ENCODE measurements at places on chromosomes 7 and 10.

DNA sequence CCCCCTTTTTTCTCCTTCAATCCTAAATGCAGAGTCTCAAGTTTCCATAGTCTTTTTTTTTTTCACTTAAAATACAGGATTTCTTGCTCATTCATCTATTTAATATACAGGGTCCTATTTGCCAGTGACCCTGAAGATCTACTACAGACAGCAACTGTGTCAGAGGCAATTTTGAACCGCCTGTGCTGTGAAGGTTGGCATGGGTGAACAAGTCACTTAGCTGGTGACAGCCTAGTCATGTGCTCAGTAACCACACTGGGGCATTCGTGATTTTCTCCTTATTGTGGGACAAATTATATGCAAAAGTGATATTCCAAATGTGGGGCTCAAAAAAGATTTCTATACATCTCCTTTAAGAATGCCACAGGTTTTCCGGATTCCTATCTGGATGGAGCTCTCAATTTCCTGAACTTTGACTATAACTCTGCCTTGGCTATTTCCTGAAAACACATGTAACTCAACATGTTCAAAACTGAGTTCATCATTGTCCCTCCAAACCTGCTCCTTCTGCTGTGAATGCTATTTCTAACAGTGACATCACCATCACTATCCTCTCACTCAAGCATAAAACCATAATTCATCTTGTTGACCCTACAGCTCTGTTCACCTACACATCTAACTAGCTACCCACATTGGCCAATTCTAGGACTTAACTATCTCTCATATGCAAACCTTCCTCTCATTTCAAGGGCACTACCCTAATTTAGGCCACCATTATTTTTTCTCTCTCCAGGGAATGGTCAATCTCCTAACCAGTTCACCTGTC lies 36.7 kb downstream of the CDK6 start:
- no peak for DNase-seq

GRCh38 chr7:112009081-112009480 lies 197.1 kb downstream of the DOCK4 start:
- no peak for DNase-seq

- DNase-seq, result no peak
These were observed 551.8 kb downstream of the DNAJB6 start for GRCh38 chr7:157888579-157888978.

GRCh38 chr7:127738859-127739258 lies 86.9 kb downstream of the SND1 start:
- DNase-seq, result no peak

DNA sequence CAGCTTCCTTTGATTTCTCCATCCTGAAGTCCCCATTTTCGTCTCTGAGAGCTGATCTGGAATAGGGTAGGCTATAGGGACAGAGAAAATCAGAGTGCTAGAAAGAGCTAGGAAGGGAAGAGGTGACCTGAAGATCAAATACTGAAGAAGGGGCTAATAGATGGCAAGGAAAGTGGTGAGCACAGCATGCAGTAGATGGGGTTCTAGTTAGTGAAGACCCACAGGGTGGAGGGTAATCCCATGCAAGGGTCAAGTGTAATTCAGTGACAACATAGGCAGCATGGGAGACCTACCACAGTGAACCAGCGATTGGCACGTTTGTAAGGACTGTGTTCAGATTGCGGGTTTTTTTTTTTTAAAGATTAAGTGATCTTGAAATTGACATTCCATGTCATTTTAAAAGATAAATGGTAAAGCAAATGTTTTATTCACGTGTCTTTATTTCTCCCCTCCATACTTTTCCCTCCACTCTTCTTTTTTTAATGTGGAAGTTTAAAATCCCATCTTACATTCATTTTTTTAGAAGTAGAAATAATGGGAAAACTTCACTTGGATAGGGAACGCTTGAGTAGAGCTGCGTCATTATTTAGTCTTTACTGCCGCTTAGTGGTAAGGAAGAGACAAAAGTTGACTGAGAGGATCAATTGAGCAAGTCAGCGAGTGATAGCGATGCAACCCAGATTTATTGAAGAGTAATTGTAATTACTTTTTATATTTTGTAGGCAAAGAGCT lies 21.0 kb upstream of the ABI1 start:
- peak; percentile 8 for DNase-seq

DNA sequence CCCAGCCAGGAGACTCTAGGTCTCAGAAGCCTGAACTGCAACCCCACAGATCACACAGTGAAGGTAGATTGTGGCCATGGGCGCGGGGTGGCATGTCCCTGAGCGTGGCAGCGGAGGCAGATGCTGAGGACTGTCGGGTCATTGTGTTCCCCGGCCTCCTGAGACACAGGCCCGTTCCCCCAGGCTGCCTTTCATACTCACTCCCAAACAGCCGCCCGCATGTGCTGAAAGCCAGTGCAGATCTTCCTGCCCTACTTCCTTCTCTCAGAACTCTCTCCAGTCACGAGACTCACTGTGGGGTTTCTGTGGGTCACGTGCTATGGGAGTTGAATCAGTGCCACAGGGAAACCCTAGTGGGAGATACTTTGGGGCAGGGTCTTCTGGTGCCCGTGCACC lies 48.0 kb downstream of the ZNF467 start:
- DNase-seq, result no peak

- DNase-seq, result no peak
These were observed 53.6 kb upstream of the ABCB5 start for GRCh38 chr7:20561908-20562307.

DNA sequence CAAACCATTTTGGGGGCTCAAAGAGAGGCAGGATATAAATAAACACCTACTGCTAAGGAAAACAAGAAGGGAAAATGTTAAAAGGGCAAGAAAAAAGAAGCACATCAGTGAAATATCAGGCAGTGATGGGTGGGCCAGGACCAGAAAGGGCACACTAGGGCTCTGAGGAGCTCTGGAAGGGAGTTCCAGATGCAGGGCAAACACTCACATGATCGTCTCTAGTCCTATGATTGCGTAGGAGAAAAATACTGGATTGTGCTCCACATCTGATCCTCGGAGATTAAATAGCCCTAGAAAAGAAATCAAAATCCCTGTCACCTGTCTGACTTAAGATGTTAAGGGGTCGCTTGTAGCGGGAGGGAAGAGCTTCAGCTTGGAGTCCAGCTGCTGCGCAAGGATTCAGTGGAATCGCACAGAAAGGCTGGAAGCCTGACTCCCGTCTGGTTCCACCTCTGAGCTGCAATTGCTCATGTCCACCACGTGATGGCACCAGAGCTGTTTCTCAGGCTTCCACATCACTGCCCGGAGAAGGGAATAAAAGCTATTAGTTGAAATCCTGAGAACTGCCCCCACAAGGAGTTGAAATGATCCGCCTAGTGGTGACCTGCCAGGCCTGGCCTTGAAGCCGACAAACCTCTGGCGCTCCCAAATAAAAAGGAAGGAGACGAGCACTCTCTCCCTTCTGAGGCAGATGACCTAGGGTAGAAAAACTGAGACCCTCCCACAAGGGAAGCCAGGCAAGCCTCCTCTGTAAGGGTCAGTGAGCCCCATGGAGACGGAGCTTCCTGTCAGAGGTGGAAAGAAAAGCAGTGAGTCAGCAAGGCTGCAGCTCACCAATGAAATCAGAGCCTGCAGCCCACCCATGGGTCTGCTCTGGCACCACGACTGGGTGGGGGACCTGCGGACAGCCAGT lies 39.2 kb downstream of the XPNPEP1 start:
- peak; percentile 10 for DNase-seq

DNA sequence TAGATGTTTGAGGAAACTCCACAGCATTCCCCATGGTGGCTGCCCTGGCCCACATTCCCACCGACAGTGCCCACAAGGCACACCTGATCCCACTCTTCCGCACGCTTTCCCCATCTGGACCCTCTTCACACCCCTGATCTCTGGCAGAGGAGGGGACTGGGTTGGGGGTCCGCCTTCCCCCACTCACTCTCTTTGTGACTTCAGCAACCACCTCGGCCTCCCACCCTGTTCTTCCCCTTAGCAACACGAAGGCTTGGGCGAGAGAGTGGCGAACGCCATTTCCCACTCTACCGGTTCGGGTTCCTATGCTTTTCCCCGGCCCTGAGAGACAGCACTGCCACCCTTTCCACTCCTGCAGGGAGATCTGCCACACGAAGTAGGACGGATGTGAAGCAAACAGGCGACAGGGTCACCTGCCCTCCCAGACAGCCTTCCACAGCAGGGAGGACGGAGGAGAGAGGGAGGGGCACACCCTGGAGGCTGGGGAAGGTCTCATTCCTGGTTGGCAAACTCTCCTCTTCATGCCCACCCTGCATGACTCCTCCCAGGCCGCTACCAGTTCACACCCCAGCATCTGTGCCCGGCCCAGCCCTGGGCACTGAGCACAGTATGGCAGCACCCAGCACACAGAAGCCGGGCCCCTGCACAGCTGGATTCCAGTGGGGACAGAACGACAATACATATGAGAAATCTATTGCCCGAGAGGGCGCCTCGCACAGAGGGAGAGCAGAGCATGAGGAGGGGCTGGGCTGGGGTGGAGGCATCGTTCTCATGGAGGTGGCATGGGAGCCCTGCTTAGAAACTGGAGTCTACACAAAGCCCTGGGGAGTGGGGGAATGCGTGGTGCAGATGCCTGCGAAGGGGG lies 93.5 kb downstream of the PAXIP1 start:
- no peak for DNase-seq

- no peak for DNase-seq
These were observed 42.3 kb downstream of the UNCX start for GRCh38 chr7:1274876-1275375.

DNA sequence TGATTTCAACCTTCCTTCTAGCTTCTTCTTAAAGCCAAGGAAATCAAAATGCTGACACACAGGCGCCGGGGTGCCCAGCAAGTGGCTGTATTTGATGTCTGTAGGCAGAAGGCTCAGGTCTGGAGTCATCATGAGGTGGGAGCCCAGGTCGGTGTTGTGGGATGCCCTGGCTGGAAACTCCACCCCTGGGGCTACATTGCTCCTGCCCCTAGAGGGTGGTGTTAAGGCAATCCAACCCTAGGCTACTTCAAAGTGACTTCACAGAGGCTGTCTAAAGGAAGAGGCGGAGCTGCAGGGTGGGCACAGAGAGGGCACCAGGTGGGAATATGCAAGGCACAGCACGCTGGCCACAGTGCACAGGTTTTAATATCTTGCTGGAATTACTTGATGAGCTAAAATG lies 200.9 kb downstream of the ADAM12 start:
- DNase-seq, result no peak

GRCh38 chr7:76381814-76382213 lies 23.0 kb upstream of the YWHAG start:
- DNase-seq, result no peak

GRCh38 chr10:25493122-25493893 lies 318.5 kb downstream of the GPR158 start:
- no peak for DNase-seq

DNA sequence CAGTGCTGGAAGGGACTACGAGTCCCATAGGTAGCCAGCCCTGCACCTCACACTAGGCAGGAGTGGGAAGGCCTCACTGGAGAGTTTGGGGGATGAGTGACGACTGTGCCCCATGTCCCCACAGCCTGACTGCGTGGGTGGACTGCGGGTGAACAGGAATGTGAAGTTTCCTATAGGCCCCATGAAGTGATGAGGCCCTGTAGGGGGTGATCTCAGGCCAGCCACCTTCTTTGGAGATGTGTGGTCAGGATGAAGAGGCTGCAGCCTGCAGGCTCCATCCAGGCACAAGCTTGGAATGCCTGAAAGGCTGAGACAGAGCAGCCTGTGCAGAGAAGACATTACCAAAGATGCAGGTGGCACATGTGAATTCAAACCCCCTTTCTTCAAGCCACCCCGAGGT lies 94.9 kb downstream of the CPXM2 start:
- DNase-seq, result no peak

- no peak for DNase-seq
These were observed 2.5 kb downstream of the ADAMTS14 start for GRCh38 chr10:70674560-70675495.

DNA sequence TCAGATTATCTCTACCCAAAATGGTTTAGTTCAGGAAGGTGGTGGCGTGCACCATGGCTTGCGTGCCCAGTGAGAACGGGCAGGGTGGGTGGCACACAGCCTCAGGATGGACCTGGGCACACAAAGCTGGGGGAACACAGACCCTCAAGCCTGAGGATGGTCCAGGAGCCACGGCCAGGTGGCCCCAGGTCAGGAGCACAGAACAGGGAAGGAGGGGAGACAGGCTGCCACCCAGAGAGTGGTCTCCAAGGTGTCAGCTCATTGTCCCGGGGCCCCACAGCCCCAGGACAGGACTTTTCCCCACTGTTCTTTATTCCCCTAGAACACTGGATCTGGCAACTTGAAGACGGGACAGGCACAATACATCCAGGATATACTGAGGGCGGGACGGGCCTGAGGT lies 75.6 kb upstream of the MGMT start:
- no peak for DNase-seq

DNA sequence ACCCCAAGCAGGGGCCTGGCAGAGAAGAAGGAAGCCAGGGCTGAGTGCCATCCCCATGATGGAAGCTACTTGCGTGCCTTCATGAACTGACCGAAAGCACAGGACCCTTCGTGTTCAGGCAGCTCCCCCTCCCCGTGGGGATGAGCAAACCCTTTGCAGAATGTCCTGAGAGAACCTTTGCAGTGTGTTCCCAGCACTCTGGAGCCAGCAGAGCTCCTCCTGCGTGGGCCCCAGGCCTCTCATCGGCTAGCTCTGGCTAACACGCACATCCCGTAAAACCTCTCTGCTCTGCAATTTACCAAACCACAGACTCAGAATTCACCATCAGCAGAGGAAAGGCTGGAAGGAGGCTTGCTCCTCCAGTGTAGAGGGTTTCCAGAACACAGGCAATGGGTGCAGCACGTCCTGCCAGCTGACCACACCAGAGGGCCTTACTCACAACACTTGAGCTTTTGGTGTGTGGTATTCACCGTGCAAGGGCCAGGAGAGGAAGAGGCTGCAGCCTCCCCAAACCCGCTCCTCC lies 3.1 kb downstream of the SH3PXD2A start:
- DNase-seq, result no peak

- DNase-seq, result no peak
These were observed 40.1 kb downstream of the SLC29A4 start for GRCh38 chr7:5322621-5323410.

- DNase-seq, result no peak
These were observed 109.0 kb upstream of the STARD3NL start for GRCh38 chr7:38069052-38069451.

DNA sequence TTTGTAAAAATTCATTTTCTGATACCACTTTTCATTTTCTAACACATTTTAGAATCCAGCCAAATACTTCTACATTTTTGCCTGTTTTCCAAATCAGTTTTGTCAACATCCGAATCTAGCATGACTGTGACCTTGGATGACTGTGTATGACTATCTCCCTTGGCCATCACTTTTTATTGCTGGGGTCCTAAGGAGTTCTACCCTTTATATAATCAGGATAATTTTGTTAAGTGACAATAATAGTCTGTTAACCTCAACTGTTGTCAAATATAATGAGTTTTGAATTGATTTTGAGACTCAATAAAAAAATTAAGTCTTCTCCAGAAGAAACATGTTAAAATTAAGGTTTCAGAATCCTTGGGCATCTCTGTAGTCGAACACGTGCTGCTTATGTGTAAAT lies 53.3 kb downstream of the SEC23IP start:
- no peak for DNase-seq

- DNase-seq, result no peak
These were observed 239.6 kb downstream of the DNAJB6 start for GRCh38 chr7:157576415-157576814.

DNA sequence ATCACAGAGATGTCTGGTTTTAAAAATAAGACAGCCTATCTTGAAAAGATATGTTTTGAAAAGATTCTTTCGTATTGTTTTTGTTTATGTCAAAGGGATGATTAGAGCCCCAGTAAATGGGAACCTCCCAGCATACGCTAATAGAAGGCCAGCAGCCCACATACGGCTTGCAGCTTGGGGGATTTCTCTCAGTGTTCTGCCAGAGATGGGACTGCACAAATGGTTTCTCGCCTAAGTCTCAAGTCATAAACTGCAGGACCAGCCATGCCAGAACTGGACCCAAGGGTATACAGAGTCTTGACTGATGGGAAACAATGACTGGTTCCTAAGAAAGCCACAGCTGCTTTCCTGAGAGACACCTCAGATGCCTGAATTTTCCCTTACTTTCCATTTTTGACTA lies 306.9 kb upstream of the DGKB start:
- no peak for DNase-seq

Measured in NCI-H1930 (cell line).